ENCODE measurements at places on chromosomes 7 and 10.

GRCh38 chr7:50341724-50342123, 37.2 kb downstream of the IKZF1 start:
- no peak for DNase-seq

DNA sequence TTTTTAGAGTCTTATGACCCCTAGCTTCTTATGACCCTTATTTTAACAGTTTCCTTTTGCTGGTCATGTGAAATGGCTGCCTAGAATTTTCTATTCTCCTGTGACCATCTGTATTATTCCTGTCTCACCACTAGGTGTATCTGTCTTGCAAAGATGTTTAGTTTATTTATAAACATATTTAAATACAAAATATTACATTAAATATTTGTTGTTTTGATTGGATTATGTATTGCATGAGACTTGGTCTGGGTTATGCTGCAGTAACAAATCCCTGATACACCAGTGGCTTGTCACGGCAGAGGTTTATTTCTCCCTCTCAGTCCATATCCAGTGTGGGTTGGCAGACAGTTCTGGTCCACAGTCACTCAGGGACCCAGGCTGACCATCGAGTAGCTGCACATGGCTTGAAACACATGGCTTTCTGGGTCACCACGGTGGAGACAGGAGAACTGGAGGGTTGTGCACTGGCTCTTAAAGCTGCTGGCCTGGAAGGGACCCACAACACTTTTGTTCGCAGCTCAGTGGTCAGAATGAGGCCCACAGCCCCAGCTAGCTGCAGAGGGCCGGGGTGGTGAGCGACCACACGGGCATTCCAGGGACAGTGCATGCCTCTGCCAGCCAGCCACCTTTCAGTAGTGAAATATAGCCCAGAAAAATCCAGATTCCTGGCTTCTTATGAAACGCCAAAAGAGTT, 7.4 kb downstream of the RASSF4 start:
- no peak for DNase-seq

- DNase-seq: peak; percentile 39
Measured at GRCh38 chr7:66739953-66740301, 606 bp upstream of the RABGEF1 start.

GRCh38 chr10:131669838-131670237, 231.0 kb upstream of the PPP2R2D start:
- no peak for DNase-seq

GRCh38 chr10:14609178-14609577, 165.5 kb downstream of the FAM107B start:
- DNase-seq: no peak

- peak; percentile 71 for DNase-seq
Measured at GRCh38 chr10:14356921-14357320, 26.2 kb upstream of the FRMD4A start.

- DNase-seq: no peak
Measured at GRCh38 chr10:27680006-27680557, 65.5 kb downstream of the MKX start.

Measured in Daoy (cell line).